ENCODE measurements at places on chromosomes 6 and 20.
A peak's percentile ranks its signal among the peaks of the same experiment; 100 is the strongest.

DNA sequence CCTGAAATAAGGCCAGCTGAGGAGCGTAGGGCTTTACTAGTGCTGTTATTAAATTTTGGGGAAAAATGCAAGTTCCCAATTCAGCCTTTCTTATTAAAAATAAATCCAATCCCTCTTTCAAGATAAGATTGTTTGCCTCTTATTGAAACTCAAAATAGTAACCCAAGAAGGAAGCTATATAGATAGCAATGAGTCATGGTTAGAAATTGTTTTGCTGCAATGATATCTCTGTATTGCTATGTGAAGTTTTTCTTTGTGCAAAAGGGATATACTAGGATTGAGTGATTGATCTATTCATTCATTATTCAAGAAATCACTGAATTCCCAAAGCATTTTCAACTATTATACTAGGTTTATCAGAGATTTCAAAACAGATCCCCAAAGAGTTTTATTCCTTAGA is 93.0 kb upstream of the HDAC2 start:
- DNase-seq: no peak

GRCh38 chr6:106792536-106793236 is 163.3 kb downstream of the QRSL1 start:
- no peak for DNase-seq

GRCh38 chr6:13965582-13966127 is 40.9 kb downstream of the RNF182 start:
- no peak for DNase-seq

GRCh38 chr20:48538856-48539255 is 288.9 kb downstream of the PREX1 start:
- DNase-seq: no peak

DNA sequence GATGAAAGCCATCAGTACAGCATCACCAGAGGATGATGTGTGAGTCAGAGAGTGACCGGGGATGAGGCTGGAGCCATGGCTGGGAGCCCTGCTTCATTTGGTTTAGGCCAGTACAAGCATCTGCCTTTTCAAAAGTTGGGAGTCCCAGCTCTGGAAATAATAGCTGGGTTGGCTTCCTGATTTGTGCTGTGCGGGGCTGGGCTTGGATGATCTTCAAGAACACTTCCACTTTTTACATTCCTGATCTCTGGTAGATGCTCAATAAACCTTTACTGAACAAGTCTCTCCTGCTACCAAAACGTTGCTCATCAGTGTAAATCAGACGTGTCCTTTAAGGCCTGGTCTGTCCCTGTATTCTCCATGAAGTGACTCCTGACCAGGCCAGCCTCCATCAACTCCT is 44.1 kb upstream of the ADGRF4 start:
- DNase-seq: no peak

DNA sequence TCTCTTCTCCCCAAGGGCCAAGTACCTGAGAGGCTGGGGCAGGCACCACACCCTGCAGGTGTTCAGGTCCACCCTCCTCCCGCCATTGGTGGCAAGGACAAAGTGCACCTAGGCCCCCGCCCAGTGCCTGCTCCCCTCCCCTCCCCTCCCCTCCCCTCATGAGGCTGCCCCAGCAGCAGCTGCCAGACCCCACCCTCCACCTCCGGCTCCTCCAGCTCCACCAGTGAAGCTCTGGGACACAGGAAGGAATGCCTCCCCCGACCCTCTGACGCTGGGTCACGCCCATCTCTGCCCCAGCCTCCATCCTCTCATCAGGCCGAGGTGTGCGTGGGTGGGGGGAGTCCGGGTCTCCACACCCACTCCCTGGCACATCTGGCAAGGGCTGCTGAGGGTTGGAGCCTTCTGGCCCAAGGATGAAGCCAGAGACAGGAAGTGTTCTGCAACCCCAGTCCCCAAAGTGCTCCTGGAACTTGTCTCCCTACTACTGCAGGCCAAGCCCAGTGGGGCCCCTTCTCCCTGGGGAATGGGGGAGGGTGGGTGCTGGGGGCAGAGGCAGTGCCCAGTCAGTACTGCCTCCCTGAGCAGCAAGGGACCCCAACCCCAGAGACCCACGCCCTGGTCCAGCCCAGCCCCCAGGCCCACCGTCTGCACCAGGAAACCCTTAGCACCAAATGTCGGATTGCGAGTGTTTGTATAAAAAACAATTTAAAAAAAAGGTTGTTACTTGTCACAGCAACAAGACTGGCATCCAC is 1.6 kb upstream of the UCKL1 start:
- no peak for DNase-seq

DNA sequence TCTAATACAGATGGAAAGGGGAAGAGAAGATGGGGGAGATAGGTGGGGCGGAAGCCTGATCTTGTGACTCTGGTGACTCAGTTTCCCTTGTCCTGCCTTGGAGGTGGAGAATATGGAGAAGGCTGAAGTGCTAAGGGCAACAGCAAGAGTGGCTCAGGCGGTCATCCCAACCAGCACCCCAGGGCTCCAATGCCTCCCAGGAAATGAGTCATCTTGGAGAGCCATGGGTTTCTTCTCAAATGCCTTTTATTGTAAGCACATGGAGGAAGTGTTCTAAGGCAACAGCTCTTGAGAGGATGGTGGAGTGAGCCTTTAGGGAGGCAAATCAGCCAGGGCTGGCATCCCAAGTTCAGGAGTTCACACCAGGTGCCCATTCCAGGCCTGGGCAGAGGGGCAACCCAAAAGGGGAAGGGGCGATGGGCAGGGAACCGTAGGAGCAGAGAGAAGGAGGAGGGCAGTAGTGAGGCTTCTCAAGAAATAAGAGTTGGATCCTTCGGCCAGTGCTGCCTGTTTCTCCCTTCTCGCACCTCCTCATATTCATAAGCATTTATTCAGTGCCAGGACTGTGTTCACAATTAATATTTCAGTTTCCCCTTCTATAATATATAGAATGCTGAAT is 13.2 kb upstream of the AHCY start:
- peak; percentile 57 for DNase-seq

DNA sequence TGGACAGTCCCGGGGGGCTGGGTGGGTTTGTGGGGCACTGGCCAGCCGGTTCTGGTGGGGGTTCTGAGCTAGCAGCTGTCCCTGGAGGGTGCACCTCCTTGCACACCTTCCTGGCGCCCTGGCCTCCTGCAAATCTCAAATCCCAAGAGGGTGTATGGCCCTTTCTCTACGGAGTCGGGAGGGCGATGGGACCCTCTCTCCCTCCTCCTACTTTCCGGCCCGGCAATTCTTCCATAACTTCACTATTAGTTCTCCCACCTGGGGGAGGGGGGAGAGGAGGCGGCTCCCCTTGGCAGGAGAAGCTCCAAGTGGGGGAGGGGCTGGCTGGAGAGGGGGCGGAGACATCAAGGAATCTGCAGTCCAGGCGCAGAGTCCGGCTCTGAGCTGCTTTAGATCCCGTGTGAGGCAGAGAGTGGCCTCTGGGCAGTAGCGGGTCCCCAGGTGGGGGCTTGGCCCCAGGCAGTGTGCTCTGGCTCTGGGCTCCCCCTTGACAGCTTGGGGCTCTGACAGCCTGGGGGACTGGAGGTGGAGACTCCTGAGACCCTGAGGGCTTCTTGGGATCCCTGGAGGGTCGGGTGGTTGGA is 1.4 kb upstream of the LAMA5 start:
- DNase-seq: no peak

- DNase-seq: no peak
Measured at GRCh38 chr6:127291495-127291894, 24.8 kb downstream of the RNF146 start.

DNA sequence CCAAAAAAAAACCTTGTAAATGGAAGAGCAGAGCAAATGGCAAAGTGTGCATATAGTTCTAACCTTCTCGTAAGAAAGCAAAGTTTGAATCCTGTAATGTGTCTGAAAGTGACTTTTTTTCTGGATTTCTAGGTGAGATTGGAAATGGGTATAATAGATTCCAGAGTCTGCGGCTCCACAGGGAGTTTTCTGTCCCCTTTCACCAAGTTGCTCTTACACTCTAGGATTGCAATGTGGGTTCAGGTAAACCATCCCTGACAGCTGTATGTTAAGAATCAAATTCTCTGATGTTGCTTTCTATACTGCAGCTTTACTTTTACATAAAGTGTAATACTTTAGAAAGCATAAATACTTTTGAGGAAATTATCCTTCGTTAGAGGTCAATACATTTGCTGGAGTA is 260.1 kb downstream of the PRL start:
- DNase-seq: no peak

DNA sequence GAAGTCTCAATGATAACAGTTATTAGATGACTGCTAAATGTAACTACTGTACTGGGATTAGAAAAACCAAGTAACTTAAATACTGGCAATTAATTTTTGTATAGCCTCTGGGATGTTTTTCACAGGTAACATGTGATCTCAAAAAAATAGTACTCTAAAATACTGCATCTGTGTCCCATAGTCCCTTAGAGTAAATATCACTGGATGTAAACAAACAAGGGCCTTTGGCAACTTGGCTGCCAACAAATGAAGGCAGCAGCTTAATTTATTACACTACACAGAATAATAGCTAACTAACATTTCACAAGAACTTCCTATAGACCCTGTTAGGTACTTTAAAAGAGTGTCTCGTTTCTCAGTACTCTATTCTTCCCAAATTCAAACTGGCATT is 14.0 kb downstream of the ARHGAP18 start:
- no peak for DNase-seq

DNA sequence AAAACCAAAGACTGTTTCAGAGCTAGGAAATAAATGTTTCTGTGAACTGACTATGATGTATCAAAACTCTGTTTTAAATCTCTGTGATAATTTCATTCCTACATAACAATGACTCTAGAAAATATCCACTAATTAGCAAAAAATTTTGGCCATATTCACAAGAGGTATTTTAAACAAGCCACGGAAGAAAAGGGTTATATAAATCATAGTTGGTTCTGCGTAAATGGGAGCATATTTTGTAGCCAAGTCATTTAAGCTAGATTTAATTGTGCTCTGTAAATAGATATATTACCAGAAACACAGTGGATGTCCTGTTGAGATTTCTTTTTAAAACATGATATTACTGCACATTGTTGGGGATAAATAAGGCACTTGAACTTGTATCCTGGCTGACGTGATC is 416.5 kb upstream of the PLCB4 start:
- DNase-seq: no peak

GRCh38 chr6:18023891-18024290 is 36.5 kb upstream of the KIF13A start:
- no peak for DNase-seq

DNA sequence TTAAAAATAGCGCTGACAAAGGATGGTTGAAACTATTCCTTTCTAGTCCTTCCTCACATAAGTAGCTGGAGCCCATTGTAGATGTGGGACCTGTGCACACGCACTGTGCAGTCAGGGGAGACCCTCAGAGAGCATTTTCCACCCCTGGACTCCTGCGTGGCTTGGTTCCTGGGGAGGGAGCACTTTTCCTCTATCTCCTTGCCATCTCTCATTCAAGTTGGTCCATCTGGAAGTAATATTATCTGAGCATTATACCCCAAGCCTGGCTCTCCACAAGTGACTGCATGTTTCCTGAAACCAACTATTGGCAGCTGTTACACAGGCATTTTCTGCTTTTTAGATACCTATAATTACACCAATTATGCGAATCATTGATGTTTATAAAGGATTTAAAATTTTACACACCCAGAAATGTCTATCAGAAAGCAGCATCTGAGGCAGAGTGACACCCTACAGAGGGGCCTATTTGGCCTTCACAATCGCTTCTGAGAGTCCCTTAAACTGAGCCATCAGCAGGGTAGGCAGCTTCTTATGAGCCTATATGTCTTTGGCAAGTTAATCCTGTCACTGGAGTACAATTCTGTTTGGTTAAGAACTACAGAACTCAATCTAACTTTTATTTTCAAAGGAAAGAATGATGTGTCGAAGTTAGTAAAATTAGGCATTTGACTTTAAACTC is 18.7 kb downstream of the SOX4 start:
- no peak for DNase-seq

DNA sequence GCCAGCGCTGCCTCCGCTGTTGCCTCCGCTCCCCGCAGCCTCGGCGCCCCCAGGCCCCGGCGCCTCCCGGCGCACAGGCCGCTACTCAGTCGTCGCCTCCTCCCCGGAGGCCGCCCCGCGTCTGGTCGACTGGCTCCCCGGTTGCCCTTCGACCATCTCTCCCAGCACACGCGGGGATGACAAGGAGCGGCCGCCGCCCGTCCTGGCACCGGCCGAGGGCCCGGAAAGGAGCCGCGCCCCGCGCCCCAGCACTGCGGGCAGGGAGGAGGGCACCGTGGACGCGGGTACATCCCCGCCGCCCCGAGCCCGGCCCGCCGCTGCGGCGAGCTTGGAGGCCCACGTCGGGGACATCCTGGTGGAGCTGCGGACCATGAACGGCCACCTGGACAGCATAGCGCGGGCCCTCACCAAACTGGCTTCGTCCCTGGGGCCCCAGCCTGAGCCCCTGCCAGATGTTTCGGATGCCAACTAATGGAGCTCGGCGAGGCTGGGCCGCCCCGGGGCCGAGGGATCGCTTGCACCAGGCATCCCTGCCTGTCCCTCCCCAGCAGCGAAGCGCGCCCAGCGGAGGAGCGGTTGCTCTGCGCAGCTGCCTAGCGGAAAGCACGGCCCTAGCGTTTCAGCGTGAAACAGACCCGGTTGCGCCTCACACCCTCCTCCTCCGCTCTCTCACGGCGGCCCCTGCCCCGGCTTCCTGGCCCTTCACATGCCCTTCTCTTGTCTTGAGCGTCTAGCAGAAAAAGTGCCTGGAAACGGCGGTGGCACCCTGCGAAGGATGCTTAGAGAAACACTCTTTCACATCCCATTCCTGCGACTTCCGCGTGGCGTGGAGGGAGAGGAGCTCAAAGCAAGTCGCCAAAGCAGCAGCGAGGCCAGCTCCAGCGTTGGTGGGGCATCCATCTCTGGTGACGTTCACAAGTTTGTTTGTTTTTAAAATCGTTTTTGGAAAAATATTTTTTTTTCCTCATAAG is 285.8 kb upstream of the SUPT3H start:
- peak; percentile 36 for DNase-seq

- no peak for DNase-seq
Measured at GRCh38 chr20:58985656-58986055, 4.6 kb downstream of the NELFCD start.

GRCh38 chr6:7151381-7151780 is 43.6 kb downstream of the RREB1 start:
- no peak for DNase-seq

GRCh38 chr20:63065911-63066310 is 59.1 kb upstream of the BHLHE23 start:
- DNase-seq: no peak

- no peak for DNase-seq
Measured at GRCh38 chr6:157708933-157709332, 114.1 kb upstream of the SNX9 start.

DNA sequence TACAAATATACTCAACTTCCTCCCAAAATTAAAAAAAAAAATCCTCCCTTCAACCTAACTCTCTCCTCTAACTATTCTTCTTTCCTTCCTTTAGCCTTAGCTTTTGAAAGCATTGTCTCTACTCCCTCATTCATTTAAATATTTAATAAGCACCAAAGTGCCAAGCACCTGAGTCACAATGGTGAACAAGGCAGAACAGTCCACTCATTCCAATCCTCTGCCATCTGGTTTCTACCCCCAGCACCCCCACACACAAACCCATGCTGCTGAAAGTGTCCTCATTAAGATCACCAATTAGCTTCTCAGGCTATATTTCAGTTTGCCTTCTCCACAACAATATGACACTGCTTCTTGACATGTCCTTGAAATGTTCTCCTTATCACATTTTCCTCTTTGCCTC is 76.3 kb downstream of the DTNBP1 start:
- DNase-seq: no peak

GRCh38 chr20:63836458-63837344 is 5.6 kb upstream of the ZBTB46 start:
- DNase-seq: no peak

All from fibroblast of gingiva (primary cell).